ENCODE measurements at places on chromosomes 11 and 22. TPM values are rescaled to one million over a fixed set of nuclear protein-coding genes. Genes with fewer than 3 reads are reported as not detected.
A peak's percentile ranks its signal among the peaks of the same experiment; 100 is the strongest.

DNA sequence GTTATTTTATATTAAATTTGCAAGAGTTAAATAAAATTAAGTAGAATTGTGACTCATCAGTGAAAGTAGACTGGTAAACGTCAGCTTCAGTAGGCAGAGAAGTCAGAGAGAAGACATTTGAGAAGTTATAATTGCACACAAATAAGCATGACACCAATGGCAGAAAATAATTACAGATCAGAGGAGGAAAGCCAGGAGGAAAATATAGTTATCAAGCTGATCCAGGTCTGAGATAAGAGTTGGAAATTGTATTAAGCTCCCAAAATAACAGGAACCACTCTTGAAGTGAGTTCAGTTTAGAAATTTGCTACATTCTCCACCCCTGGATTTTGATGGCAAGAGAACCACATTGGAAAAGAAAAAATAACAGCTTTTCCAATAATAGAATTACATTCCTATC is 533.8 kb upstream of the CHORDC1 start:
- no peak overlapping the region for H3K27ac ChIP-seq
- DNase-seq = no peak
- no peaks in the 10 kb centered on the region for H3K4me1 ChIP-seq
- H3K4me3 ChIP-seq = no peak overlapping the region

PRAME gene
- polyA plus RNA-seq = 0.89 TPM

BIK gene
- 5.5 TPM for polyA plus RNA-seq

DNA sequence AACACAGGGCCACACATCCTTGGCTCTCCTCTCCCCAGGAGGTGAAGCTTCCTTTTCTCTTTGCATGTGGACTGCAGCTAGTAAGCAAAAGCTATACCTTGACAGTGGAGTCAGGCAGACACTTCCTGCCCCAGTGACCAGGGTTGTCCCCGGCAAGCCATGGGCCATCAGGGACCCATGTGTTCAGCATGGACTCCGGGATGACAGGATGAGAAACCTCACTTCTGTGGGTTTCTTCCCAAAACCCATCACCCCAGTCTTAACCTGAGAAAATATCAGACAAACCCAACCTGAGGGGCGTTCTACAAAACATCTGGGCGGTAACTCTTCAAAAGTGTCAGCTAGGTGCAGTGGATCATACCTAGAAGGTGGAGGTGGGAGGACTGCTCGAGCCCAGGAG is 40.2 kb downstream of the GNB1L start:
- peaks cover 88% of the 10 kb centered on the region for H3K4me1 ChIP-seq
- H3K27me3 ChIP-seq = no peaks in the 10 kb centered on the region
- no peak overlapping the region for H3K4me3 ChIP-seq
- H3K27ac ChIP-seq = no peak overlapping the region

- H3K27ac ChIP-seq = no peak overlapping the region
- H3K4me1 ChIP-seq = no peaks in the 10 kb centered on the region
- H3K27me3 ChIP-seq = no peaks in the 10 kb centered on the region
- no peak for DNase-seq
- no peaks in the 10 kb centered on the region for H3K36me3 ChIP-seq
Observed at GRCh38 chr11:89355646-89356045, 135.5 kb downstream of the NOX4 start.

C1QTNF5 gene
- polyA plus RNA-seq = 8.6 TPM

- DNase-seq = no peak
- H3K27me3 ChIP-seq = no peaks in the 10 kb centered on the region
- H3K4me3 ChIP-seq = peak overlapping the region; percentile 91
- H3K27ac ChIP-seq = no peak overlapping the region
Observed at GRCh38 chr11:78418584-78419211, 1.1 kb upstream of the GAB2 start.
